Anterior cingulate cortex (tissue), 58 donors: ENCODE measurements at places on chromosomes 3 and 15.

GRCh38 chr15:73313861-73314260 lies 54.9 kb downstream of the HCN4 start:
- DNase-seq = no peak

- DNase-seq = no peak
Measured at GRCh38 chr3:84600703-84601225, 358.0 kb upstream of the CADM2 start.

GRCh38 chr3:23629181-23629894 lies 176.4 kb upstream of the UBE2E1 start:
- no peak for DNase-seq

GRCh38 chr3:42192334-42193200 lies 73.4 kb downstream of the CCK start:
- no peak for DNase-seq

- peak; percentile 20 for DNase-seq
Measured at GRCh38 chr15:50353975-50354837, 792 bp downstream of the GABPB1 start.

GRCh38 chr3:189529889-189530471 lies 101.2 kb upstream of the TP63 start:
- DNase-seq = no peak

DNA sequence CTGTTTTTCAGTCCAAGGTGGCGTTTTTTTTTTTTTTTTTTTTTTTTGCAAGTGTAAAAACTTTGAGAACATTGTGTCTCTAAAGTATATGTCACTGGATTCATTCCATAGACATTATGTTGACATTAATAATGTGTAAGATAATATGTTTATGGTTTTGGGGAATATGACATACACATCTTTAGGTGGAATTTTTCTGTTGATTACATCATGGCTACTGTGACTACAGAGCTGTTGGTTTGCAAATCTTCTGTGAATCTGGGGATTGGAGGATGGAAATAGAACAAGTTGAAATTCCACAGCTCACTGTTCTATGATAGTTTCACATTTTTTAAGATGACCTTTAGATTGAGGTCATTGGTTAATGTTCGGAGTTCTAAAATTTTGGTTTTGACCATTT lies 24.4 kb upstream of the PLSCR2 start:
- no peak for DNase-seq

- no peak for DNase-seq
Measured at GRCh38 chr3:185549122-185549521, 3.3 kb downstream of the LIPH start.

GRCh38 chr3:131396170-131396569 lies 14.6 kb downstream of the NUDT16 start:
- no peak for DNase-seq

- no peak for DNase-seq
Measured at GRCh38 chr15:64800476-64800875, 25.0 kb downstream of the PIF1 start.

- DNase-seq = no peak
Measured at GRCh38 chr3:4957978-4958377, 21.3 kb upstream of the BHLHE40 start.

DNA sequence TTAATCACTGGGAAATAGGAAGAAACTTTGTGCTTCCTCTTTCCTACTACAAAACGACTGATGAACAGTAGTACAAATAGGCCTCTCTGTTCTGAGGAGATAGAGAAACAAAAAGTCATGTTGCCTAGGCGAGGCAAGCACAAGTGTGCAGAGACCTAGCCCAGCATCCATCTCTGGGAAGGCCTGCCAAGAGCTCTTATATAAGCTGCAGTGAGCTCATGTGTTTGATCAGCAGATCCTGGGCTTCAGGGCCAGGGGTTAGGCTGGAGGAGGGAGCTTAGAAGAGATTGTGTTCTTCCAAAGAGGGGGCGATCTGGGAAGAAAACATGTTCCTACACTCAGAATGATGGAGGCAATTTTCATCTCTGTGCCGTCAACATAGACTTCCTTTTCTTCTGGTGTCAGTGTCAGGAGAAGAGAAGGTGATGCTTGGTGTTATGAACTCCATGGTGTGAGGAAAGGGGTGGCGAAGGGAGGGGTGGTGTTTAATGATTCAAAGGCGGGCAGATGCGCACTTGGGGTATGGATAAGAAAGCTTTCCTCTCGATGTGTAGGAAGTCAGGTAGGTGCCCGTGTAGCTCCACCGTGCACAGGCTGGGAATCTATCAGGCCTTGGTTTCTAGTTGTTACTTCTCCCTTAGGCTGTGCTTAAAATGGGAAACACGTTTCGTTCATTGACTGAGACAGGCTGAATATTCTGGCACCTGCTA lies 29.5 kb upstream of the ETV5 start:
- no peak for DNase-seq

- DNase-seq = no peak
Measured at GRCh38 chr3:118842147-118842863, 192.3 kb downstream of the IGSF11 start.

GRCh38 chr3:143848704-143849103 lies 436 bp upstream of the SLC9A9 start:
- no peak for DNase-seq

- DNase-seq = peak; percentile 55
Measured at GRCh38 chr3:53255423-53255774, 423 bp downstream of the TKT start.

- no peak for DNase-seq
Measured at GRCh38 chr15:41730543-41730942, 43.7 kb upstream of the MAPKBP1 start.

- no peak for DNase-seq
Measured at GRCh38 chr3:69082361-69082760, 2.2 kb upstream of the UBA3 start.

GRCh38 chr3:129954514-129954913 lies 20.0 kb upstream of the TRH start:
- no peak for DNase-seq

GRCh38 chr15:57548835-57549234 lies 42.9 kb upstream of the MYZAP start:
- no peak for DNase-seq

GRCh38 chr3:38985581-38985980 lies 66.2 kb downstream of the SCN11A start:
- no peak for DNase-seq

DNA sequence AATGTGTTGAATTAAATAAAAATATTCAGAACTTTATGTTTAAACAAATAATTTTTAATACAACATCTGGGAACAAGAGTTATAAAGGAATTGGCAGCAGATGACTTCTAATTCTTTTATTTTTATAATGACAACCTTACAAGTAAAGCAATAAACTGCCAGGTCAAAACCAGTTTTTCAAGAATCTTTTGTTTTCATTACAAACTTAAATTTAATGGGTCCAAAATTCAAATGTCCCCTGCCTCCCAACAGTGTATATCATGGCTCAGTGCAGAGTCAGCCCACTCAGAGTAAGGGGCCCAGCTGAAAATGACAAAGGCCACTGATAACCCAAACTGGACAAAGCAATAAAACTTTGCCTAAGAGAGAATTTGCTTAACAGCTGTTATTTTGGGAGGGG lies 81.5 kb downstream of the STRIT1 start:
- no peak for DNase-seq

DNA sequence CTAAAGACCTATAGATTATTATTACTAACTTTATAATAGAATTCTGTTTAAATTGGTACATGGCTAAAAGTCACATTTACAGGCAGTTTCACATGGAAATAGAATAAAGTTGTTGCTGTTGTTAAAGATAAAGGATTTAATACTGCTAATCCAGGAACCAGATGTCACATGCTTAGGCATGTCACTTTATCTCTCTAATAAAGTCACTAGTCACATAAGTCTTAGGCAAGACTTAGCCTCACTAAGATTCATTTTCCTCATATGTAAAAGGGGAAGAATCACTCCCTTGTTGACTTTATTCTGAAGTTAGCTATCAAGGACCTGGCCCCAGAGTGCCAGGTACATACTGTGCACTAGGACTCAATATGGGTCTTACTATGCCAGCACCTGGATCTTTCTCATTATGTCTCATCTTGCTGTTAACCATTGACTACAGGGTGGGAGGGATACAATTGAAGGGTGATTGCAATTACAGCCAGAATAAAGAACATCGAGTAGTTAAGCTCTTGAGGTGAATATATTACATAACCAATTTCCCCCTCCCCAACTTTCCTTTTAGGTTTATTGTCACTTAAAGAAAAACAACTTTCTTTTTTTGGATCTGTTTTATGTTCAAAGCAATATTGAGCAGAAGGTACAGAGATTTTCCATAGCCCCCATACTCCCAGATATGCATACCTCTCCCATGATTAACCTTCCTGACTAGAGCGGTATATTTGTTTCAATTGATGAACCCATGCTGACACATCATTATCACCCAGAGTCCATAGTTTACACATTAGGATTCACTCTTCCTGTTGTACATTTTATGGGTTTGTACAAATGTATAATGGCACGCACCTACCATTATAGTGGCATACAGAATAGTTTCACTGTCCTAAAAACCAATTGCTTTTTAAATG lies 36.6 kb downstream of the LNP1 start:
- DNase-seq = no peak

- DNase-seq = no peak
Measured at GRCh38 chr15:78302579-78303312, 3.3 kb upstream of the SKIC8 start.

DNA sequence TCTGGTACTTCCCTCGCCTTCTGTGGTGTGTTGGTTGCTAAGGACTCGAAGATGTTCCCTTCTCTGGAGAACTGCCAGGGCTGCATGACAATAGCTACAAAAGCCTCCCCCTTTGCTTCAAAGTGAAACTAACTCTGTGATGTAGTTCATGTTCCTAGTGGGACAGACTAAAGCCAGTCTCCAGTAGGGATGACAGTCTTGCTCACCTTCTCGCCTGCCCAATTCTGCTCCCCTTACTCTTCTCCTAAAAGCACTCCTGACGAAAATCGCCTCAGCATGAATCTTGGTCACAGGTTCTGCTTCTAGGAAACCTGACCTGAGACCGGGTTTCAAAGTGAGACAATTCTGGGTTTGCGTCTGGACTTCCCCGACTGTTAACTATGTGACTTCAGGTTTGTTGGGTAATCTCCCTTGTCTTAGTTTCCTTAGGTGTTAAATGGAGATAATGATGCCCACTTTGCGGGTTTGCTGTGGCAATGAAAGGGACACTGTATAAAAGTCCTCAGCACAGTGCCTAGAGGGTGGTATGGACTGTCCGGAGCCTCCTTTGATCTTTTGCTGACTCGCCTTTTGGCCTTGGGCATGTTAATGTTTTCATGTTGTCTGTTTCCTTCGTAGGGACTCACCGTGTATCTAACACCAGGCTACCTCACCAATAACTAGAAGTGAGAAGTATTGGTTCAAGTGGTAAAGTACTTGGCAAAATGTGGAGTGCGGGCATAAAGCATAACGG lies 24.9 kb upstream of the THRB start:
- no peak for DNase-seq

DNA sequence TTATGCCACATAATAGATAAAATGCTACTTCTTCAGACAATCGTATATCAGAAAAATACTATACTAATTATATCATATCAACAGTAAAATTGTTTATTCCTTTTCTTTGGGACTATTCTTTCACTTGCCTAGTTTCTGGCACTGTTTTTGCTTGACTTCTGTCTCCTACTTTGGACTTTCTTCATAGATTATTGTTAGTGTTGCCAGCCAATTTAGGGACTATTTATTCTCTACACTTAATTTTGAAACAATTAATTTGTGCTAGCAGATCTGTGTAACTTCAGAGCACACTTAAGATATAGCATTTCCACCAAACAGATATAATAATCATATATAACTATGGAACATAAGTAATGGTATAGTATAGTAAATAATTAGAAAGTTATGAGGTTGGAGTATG lies 305.6 kb downstream of the CADM2 start:
- DNase-seq = no peak

- DNase-seq = no peak
Measured at GRCh38 chr3:10392244-10392643, 71.3 kb upstream of the SEC13 start.

DNA sequence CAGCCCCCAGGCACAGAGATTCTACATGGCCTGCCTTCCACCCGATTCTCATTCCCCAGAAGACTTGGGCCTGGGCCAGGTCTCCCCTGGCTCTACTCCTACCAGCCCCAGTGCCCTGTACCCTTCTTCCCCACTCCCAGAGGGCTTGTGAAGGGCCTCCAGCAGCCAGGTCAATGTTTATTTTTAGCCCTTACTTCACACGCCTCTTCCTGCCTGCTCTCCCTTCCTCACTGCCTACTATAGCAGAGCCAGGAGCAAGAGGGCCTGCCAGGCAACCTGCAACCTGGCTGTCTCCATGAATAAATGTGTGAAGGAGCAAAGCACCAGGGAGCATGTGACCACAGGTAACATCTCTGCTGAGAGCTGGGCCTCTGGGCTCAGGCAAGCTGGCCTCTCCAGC lies 26.4 kb upstream of the APEH start:
- no peak for DNase-seq

DNA sequence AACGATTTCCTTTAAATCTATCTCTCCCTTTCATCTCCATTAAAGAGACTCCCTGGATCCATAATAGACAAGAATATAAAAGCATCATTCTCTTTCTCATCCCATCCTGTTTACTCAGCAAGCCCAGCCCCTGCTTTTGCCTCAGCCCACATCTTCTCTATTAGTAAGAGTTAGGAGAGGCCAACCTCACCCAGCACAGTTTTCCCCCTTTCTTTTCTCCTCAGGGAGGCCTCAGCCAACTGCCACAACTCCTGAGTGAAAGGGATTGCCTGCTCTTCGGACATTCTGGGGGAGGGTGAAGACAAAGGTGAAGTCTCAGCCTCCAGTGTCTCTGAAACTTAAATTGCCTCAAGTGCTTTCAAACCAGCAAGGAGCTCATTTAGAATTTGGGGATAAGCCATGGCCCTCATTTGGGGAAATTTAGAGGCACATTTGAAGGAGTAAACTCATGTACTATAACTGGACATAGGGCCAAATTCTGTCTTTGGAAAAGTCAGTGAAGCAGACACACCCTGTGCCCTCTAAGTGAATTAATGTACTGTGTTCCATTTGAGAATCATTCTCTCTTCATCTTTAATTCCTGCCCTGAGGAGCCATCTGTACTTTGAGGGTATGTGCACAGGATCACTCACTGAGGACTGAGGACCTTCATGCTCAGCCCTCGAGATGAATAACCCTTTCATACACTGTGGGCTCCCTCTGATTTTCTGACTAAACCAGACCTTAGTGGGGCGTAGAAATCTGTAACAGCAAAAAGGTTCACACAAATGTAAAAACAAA lies 82.5 kb downstream of the SOX2 start:
- no peak for DNase-seq

- DNase-seq = no peak
Measured at GRCh38 chr3:108605491-108605890, 16.0 kb downstream of the DZIP3 start.

- no peak for DNase-seq
Measured at GRCh38 chr15:43151688-43152087, 18.3 kb downstream of the TMEM62 start.

DNA sequence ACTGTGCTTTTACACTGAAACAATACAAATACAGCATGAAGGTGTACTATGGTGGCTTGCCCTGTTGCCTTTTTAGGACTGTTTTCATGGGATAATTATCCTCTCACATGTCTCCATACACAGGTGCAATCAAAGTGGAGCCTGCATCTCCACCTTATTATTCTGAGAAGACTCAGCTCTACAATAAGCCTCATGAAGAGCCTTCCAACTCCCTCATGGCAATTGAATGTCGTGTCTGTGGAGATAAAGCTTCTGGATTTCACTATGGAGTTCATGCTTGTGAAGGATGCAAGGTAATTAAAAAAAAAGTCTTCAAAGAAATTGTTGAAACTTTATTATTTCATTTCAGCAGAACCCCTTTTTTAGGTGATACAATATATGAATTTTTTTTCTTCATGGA lies 92.3 kb downstream of the PPARG start:
- DNase-seq = no peak
